ENCODE measurements at places on chromosomes 16 and 17.

GRCh38 chr17:7213895-7214299, 5.7 kb downstream of the DLG4 start:
- peak; percentile 86 for DNase-seq

DNA sequence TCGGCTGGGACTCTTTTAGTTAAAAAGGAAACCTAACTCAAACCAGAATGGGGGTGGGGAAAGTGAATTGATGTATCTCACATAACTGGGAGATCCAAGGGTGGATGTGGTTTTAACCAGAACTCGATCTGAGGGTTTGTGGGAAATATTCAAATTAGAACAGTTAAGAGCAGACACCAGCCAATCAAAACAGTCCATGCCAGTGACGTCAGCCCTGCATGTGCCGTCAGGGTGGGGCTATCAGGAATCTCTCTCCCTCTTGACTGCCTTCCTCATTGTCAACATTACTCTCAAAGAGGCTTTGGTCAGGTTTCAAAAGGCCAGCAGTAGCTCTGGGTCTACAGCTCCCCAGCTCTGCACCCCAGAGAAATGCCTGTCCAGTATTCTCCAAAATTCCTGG, 94.2 kb upstream of the HSBP1 start:
- no peak for DNase-seq

- DNase-seq = no peak
Measured at GRCh38 chr17:41343029-41343428, 7.6 kb downstream of the KRT33A start.

DNA sequence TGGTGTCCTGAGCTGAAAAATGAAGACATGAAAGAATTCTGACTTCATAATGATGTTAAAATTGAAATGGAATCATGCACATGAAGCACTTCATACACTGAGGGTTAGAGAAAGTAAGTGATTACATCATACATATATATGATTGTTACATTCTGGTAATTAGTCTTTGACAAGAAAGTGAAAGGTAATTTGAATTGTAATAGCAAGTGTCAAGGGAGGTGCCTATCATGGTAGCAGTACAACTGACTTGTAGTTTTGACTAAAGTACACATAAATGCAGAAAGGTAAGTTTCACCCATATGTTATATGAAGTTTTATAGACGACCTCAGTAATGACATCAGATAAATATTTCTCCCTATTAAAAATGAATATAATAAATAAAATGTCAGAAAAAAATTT, 1325.0 kb upstream of the GOT2 start:
- DNase-seq = no peak

DNA sequence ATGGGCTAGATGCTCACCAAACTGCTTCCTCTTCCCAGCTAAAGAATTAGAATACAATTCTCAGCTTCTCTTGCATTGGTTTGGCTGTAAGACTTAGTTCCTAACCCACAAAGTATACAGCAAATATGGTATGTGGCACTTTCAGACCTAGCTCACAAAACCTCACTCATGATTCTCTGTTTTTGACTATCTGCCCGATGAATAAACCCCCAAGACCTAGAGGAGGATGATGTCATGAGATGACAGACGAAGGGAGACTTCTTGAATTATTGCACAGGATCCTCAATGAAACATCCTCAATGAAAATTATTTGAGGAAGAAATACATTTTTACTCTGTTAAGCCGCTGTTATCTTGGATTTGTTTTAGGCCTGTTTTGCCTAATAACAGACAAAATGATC, 14.3 kb downstream of the CNOT1 start:
- no peak for DNase-seq

DNA sequence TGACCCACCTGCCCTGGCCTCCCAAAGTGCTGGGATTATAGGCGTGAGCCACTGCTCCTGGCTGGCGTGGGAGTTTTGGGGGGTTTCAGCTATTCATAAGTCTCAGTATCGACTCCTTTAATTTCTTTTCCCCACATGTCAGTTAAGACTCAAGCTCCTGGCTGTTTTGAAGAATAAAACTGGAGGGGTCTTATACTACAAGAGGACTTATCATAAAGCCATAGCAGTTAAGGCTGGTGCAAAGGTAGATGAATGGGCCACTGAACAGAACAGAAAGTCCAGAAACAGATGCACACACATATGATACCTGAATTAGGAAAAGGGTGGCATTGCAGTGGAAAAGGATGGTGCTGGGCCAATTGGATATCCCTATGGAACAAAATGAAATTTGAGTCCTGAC, 47.4 kb downstream of the TBX4 start:
- DNase-seq = no peak

- no peak for DNase-seq
Measured at GRCh38 chr17:50152736-50153135, 2.3 kb upstream of the PPP1R9B start.

- no peak for DNase-seq
Measured at GRCh38 chr17:78120537-78120936, 8.0 kb downstream of the TMC6 start.

DNA sequence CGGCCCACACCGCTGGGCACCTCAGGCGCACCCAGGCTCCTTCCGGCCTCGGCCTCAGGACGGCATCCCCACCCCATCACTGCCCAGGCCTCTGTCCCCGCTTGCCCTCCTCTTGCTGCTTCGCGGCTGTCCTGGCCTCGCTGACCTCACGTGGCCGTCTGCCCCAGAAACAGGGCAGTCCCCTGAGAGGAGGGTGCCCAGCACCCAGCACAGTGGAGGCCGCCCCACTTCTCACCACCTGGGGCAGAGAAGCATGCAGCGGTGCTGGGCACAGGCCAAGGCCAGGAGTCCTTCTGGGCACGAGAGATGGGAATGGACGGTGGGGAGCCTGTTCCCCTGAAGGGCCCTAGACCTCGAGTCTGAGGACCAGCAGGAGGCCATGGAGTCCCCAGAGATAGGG, 8.9 kb downstream of the HAGH start:
- DNase-seq = no peak

DNA sequence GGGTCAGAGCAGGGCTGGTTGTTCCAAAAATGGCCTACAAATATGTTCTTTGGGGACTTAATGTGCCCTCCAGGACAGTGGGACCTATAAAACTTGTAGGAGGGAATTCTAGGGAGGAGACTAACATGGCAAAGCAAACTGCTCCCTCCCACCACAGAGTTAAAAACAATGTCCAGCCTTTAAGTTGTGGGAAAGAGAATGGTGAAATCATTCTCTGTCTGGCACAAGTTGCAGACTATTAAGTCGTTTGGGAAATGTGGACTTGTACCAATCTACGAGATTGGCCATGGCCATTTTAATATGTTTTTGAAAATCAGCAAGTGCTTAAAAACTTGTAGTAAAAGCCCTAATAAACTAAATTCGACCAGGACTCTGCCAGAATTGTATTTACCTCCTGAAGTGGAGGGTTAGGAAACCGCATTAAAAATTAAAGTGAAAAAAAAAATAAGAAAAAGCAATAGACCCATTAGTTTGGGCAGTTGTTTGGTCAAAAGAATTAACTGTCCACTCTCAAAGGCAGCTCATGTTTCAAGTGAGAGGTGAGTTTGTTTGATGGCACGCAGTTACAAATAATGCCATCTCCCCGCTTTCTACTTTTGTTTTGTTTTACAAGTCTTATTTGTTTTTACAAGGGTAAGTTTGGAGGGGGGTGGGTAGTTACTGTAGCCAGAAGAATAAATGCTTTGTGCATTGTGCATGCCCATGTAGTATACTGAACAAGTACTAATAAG, 32.4 kb downstream of the ANKFN1 start:
- no peak for DNase-seq

GRCh38 chr17:77144227-77144626, 3.5 kb downstream of the SEC14L1 start:
- no peak for DNase-seq

- DNase-seq = peak; percentile 70
Measured at GRCh38 chr16:77788181-77789084, at the start of gene VAT1L. VAT1L (plus strand) TSS chr16:77788564; CDS start chr16:77788683, 119 bp downstream.

GRCh38 chr17:74785096-74785980, 9.2 kb upstream of the NAT9 start:
- DNase-seq = no peak

GRCh38 chr17:7894226-7894625, 5.6 kb downstream of the CHD3 start:
- no peak for DNase-seq

- DNase-seq = no peak
Measured at GRCh38 chr17:33324736-33325135, 31.6 kb upstream of the ASIC2 start.

DNA sequence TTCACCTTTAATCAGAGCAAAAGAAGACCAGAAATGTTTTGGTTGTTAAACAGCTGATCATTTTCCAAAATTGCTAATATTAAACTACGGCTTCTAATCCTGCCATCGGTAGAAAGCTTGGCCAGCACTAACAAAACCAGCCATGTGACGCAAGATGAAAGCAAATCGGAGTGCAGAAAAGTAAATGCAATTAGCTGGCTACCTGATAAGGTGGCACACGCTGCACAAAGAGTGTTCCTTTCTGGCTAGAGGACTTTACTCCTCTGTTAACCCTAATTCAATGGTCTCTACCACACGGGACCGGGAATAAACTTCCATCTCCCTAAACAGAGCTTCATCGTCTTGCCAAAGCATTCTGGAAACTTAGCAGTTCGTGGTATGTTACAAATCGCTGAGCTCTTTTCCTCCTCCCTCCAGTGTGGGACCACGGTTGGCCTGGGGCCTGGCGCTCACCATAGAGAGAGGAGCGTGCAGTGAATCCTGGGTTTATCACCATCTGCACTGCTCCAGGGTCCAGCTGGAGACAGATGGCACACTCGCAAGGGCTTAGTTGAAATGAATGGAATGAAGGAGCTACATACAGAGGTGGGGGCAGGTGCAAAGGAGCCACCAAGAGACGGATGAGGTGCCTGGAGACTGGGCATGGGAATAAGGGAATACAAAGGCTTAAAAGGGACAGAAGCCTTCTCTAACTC, 10.1 kb upstream of the COG1 start:
- no peak for DNase-seq

DNA sequence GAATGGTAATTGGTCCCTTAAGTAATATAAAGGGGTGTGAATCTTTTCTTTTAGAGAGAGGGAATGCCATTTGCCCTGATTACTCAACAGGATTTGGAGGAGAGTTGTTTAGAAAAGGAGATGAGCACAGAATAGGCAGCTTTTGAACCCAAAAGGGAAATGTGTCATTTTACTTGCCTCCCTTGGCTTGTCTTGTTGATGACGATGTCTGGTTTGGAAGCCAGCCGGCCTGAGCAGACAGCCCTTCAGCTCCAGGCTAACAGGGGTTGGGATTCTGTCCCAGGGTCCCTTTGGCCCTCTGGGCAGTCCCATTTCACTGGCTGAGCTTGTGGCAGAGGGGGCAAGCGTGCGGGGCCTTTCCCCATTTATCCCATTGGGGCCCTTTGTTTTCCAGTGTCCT, 22.3 kb upstream of the PRKAR1A start:
- no peak for DNase-seq

DNA sequence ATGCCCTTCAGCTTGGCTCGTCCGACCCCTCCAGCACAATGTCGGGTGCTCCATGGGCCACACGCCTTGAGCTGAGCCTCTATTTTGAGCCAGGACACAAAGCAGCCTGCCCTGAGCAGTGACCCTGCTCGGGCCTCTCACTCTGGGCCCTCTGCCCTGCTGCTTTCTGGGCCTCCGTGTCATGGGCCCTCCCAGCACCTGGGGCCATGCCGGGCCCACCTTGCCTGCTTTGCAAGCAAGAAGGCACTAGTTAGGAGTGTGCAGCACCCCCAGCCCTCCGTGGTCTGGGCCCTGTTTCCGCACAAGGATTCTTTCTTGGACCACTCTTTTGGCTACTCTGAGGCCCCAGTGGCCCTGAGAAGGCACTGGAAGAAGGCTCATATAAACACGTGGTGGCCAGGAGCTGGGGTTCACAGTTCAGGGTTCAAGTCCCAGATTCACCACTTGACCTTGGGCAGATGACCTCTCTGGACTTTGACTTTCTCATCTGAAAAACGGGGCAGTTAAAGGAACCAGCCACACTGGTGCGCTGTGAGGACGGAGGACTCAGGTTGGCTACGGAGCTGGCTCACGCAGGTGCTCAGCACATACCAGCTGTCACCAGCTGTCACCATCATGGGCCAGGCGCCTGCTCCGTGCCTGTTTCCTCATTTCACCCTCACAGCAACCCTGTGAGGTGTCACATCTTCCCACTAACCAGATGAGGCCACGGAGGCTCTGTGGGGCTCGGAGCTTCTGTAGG, 166.0 kb upstream of the GSE1 start:
- DNase-seq = no peak

GRCh38 chr17:80890196-80890920, 101.3 kb upstream of the CHMP6 start:
- DNase-seq = no peak

GRCh38 chr17:49567104-49567521, 8.6 kb upstream of the NXPH3 start:
- no peak for DNase-seq

- no peak for DNase-seq
Measured at GRCh38 chr17:36858119-36859002, 78.9 kb upstream of the LHX1 start.

DNA sequence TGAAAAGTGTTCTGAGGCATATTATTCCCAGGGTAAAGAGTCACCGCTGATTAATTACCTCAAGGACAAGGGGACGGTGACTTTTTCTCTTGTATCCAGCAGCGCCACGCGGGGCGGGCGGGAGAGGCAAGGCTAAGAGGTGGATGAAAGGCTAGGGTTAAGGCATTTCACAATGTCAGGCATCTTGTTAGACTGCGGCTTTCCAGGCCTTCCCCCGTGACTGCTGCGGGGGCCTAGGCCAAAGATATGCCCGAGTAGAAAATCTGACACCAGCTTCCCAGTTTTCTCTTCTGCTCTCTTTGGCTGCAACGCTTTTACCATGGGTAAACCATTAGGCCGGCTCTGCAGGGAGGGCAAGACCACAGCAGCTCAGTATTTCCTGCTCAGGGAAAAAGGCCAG, 698.2 kb downstream of the MAF start:
- no peak for DNase-seq
